ENCODE measurements at places on chromosomes 16 and 17. TPM values are rescaled to one million over a fixed set of nuclear protein-coding genes. Genes with fewer than 3 reads are reported as not detected.

The TSPOAP1 gene
- 17.8 TPM for total RNA-seq

- DNase-seq = peak; percentile 88
Observed at GRCh38 chr16:84484579-84485254, 19.7 kb downstream of the MEAK7 start.

DNA sequence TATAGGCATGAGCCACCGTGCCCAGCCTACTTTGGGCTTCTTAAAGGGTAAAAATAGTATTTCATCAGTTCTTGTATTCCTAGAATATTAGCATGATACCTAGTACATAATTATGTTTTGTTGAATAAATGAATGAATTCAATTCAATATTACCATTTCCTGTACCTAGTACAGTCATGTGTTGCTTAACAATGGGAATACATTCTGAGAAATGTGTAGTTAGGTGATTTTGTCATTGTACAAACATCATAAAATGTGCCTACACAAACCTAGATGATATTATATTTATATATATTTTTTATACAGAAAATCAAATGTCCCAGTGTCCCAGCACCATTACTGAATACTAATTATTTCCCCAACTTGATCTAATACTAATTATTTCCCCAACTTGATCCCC is 85.6 kb upstream of the HAS3 start:
- DNase-seq = no peak

DNA sequence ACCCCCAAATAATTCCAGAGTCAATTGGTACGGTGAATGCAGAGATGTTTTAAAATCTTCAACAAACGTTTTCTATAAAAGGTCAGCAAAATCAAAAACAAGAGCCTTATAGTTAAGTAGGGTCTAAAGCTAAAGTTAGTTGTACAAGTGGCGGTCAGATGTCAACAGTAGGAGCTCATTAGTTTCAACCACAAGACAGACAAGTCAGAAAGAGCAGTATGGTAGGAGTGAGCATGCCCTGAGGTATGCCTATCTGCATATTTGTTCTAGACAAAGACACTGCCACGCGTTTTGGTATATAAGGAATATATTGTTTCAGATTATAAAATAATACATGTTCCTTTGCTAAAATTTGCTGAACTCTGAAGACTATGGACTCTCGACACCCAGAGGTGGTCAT is 431.5 kb upstream of the KIF2B start:
- no peak for DNase-seq

- no peak for DNase-seq
Observed at GRCh38 chr17:78589031-78589675, 12.0 kb upstream of the DNAH17 start.

GRCh38 chr16:88301431-88301830 is 81.3 kb upstream of the ZNF469 start:
- DNase-seq = no peak

The PRSS36 gene
- total RNA-seq = 4.3 TPM

DNA sequence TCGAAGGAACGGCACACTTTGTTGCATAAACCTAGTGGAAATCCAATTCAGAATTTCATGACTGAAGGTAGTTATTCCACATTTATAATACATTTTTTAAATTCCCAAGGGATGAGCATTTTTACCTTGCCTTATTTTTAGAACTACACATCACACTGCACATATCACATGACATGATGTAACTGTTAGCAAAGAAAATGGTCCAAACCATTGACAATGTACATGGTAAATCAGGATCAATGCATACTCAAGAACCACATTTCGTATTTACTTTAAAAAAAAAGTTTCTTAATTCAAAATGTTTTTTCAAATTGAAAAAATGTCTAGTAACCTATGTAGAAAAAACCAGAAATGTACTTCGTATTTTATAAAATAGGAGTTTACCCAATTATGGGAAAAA is 2.5 kb downstream of the KANSL1 start:
- DNase-seq = no peak

GRCh38 chr16:24178496-24178895 is 77.6 kb upstream of the CACNG3 start:
- DNase-seq = no peak

The C17orf78 gene
- total RNA-seq = not detected

- DNase-seq = no peak
Observed at GRCh38 chr16:66566051-66566901, at the start of gene CMTM1. Gene CMTM1 (plus strand): TSS chr16:66566439. CDS start chr16:66566514, 75 bp downstream.

GRCh38 chr16:30805370-30806169 is 18.6 kb upstream of the ZNF629 start:
- peak; percentile 92 for DNase-seq

DNA sequence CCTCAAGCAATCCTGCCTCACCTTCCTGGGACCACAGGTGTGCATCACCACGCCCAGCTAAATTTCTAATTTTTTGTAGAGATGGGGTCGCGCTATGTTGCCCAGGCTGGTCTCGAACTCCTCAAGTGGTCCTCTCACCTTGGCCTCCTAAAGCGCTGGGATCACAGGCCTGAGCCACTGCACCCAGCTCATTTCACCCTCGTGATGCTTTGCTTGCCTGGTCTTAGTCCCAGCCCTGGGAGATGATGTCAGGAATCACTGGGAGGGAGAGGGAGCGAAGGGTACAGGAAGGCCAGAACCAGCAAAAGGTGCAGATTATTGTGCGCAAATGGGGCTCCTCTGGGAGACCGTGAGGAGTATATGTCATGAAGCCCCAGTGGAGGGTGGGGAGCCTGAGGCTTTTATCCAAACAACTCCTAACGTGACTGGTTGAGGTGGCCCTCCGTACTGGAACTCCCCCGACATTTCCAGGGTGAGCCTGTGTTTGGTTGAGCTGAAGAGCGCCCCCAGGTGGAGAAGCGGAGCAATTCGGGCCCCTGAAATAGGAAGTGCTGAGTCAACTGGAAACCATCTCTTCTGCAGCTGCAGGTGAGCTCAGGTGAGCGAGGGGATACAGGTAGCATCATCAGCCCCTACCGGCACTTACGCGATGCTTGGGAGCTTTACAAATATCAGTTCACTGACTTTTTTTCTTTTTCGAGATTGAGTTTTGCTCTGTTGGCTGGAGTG is 41.2 kb upstream of the HAPSTR1 start:
- DNase-seq = no peak

- no peak for DNase-seq
Observed at GRCh38 chr17:51814521-51814920, 344.0 kb downstream of the CA10 start.

DNA sequence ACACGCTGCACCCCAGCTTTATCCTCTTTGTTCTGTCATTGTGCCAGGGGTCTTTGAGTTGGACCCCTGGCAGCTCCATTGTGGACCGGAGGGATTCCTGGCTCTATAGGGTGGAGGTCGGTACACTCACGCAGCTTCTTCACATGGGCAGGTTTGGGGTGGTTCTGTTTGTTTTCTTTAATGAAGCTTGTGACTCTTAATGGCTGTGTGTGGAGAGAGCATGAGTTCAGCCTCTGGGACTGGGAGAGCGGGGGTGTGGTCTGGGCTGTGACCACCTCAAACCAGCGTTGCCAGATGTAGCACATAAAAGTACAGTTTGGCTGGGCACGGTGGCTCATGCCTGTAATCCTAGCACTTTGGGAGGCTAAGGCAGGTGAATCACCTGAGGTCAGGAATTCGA is 21.2 kb upstream of the NAGLU start:
- no peak for DNase-seq

The ASB16 gene
- total RNA-seq = 0.36 TPM

The CCDC144A gene
- 4.5 TPM for total RNA-seq

The ABCA10 gene
- 189 TPM for total RNA-seq
